NCI-H187 treated with DMSO at 0.1 percent for 48 hours (cell line): ENCODE measurements at places on chromosomes 7 and 10.

DNA sequence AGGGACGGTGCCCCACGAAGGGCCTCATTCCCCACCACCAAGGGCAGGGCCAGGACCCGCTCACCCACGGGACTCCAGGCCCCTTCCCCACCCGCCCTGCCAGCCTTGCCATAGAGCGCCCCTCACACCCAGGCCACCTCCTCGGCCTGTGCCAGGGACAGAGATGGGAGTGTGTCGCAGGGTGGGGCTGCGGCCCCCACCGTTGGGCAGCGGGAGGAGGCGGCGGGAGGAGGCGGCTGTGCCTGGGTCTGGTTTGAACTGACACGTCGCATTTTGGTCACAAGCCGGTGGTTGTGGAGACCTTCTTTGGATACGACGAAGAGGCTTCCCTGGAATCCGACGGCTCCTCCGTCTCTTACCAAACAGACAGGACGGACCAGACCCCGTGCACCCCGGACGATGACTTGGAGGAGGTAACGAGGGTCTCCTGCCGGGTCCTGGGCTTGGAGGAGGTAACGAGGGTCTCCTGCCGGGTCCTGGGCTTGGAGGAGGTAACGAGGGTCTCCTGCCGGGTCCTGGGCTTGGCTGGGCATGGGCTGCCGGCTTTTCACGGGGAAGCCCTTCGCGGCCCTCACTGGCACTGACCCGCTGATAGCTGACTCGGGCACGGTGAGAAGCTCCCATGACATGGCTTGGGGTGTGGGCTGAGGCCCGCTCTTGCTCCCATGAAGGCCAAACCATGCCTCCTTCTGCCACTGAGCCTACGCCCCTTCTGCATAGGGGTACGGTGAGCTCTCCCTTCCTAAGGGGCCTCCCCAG lies 46.4 kb upstream of the DPYSL4 start:
- DNase-seq, result no peak

- no peak for DNase-seq
Measured at GRCh38 chr7:98119256-98119918, 12.7 kb downstream of the LMTK2 start.

DNA sequence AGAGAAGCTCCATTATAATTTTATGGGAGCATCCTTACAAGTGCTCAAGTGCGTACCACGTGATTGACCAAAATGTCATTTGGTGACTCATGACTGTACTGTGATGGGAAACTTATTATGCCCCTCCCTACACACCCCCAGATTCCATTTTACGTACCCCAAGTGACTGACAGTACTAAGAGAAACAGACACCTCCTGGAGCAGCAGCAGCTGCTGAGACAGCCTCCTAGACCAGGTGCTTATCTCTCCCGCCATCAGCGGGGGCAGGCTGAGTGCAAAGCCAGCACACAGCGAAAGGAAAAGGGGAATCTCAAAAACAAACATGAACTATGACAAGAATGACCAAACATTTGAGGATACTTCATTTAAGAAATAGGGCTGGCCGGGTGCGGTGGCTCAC lies 4.2 kb upstream of the ADAM12 start:
- DNase-seq, result no peak

DNA sequence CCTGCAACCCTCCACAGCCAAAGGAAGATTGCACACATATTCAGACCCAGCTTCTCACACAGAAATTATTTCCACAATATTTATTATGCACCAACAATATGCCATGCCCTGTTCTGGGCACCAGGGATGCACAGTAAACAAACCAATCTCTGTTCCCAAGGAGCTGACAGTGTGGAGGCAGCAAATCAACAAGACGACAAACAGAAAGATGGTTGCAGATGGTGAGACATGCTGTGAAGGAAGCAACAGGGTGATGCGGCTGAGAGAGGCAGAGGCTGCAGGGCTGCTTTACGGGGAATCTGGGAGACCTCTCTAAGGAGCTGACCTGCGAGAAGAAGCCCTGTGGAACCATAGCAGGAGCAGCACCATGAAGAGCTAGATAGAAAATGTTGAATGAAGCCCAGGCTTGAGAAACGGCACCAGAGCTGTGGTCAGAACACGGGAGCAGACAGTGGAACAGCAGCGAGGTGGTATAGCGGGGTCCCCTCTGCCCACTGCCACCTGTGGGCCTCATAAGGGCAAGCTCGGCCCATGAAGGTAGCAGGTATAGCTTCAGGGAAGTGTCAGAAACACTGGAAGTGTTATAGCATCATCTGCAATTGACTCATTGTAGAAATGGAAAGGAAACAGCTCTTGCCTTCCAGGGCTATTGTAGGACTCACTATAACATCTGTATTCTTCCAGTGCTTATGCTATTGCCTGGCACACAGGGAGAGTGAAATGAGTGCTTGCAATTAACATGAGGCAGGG lies 17.4 kb downstream of the RBP3 start:
- no peak for DNase-seq

- no peak for DNase-seq
Measured at GRCh38 chr10:120431251-120431651, 25.8 kb upstream of the PLPP4 start.

GRCh38 chr7:71507680-71508602 lies 376.0 kb downstream of the GALNT17 start:
- DNase-seq, result no peak

DNA sequence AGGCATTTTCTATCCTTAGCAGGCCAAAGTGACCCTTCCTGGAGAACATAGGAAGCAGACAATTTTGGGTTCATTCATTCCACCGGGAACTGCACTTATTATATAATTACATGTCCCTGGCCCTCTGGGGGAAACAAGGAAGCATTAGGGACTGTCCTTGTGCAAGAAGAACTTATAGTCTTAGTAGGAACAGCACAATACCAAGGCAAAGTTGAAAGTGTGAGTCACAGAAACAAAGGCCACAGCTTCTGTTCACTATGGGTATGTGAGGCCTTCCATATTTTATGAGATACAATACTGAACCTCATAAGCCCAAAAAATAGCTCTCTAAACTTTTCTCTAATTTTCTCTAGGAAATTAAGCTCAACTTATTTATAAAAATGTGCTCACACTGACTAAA lies 18.4 kb upstream of the AKR1B10 start:
- no peak for DNase-seq

- DNase-seq, result no peak
Measured at GRCh38 chr10:133257489-133258065, 19.1 kb downstream of the ADAM8 start.

DNA sequence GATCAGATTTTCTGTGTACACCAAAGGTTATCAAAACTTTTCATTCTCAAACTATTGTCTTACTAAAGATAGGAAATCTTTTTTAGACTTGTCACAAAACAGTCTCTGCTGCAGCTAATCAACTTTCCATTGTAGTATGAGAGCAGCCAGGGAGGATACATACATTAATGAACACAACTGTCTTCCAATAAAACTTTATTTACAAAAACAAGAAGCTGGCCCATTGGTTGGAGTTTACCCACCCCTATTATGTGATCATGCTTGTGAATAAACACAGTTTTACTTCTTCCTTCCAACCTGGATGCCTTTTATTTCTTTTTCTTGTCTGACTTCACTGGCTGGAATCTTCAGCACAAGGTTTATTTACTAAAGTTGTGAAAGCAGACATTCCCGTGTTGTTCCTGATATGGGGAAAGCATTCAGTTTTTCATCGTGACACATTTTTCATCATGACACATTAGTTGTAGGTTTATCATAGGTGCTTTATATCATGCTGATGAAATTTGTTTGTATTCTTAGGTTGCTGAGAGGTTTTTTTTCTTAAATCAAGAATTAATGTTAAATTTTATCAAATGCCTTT lies 98.5 kb upstream of the CDK13 start:
- no peak for DNase-seq

GRCh38 chr10:125161707-125162119 lies 1.4 kb upstream of the CTBP2 start:
- no peak for DNase-seq

- no peak for DNase-seq
Measured at GRCh38 chr10:124898471-124898870, 43.5 kb upstream of the ZRANB1 start.

GRCh38 chr7:22865602-22865960 lies 42.9 kb upstream of the TOMM7 start:
- DNase-seq, result no peak

DNA sequence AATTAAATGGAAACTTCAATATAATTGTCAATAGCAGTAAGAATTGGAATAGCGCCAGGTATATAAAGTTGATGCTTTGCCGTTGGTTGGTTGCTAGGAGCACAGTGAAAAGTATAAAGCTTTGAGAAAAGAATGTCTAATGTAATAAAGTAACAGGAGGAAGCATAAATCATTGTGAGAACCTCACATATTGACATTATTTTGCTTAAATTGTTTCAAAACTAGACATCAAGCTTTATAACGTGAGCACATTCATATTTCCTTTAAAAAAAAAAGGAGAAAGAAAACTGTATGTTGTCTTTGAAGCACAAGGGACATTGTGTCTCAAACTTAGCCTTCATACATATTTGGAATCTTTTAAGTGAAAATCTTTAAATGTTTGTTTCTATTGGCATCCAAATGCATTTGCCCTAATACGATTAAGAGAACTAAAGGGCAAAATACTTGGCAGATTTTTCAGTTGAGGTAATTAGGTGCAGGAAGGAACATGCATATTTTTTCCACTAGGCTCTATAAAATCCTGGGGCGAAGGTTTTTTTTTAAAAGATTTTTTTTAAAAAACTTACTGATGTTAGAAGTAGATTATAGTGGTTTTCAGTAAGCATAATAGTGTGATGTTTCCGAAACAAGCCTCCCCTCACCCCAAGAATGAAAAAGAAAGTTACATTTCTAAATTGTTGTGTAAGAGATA lies 92.4 kb downstream of the ARID5B start:
- no peak for DNase-seq

DNA sequence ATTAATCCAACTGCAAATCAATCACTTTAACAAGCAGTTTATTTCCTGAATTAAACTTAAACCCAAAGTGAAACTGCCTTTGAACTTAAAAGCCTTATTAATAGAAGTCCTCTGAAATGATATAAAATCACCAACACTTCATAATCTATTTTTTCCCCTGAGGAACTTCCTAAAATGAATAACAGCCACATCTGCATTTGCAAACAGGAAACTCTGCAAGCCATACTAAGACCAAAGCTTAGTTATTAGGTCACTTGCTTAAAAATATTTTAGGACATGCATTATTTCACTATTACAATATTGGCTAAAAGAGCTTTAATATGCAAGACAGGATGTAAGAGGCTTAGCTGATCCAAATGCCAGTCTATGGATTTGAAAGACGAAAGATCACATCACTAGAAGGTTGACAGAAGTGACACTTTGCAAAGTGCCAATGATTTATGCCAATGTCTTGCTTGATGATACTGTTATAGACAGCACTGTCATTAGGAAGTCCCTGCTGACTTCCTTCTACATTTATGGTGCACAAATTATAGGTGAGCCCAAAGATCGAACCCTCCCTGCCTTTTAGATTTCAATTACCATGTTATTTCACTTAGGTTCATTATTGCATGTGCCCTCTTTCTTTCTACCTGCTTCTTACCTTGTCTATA lies 99.9 kb upstream of the SKAP2 start:
- no peak for DNase-seq

DNA sequence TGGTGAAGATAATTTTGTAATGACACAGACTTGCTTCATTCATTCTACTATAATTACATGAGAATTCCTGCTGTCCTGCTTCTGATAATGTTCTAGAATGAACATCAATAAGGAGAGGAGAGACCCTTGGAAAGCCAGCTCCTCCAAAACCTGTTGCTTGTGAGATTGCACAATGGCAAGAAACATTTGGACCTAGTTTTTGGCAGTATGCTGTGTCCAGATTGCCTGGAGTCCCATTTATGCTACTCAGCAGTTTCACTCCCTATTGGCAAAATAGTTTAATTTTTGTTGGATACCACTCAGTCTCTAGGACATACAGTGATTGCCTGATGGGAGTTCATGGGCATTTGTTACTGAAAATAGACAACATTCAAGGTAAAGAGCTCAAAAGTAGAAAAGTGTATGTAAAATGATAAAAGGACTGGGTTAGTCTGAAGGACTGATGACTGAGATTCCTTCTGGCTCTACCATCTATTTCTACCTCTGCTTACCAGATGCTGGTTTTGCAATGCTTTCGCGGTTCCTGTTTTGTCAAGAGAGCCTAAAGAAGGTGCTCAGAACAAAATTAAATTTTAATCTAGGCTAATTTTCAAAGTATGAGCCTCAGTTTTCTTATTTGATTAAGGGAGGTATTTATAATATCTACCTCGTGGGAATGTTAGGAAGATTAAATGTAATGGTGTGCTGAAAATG lies 8.0 kb upstream of the ACTR3B start:
- no peak for DNase-seq

GRCh38 chr10:11899067-11899876 lies 76.1 kb downstream of the PROSER2 start:
- DNase-seq, result no peak

DNA sequence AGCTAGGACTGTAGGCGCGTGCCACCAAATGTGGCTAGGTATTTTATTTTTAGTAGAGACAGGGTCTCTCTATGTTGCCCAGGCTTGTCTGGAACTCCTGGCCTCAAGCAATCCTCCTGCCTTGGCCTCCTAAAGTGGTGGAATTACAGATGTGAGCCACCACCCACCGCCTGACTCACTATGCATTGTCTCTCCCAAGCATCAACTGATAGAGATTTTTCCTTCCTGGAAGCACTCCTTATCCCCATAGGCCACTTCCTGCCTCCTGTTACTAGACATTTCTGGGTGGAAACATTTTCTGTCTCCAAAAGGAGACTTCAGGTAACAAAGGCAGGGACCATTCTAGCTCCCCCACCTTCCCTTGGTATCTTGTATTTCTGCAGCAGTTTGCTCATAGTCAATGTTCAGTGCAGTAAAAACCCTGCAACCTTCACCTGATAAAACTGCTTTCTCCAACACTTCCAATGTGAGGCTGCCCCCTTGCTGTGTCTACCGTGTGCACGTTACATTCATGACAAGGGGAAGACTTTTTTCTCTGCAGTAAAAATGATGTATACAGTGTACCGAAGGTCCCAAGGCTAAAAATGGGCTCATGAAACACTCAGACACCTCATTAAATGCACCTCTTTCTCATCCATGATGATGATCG lies 84.9 kb downstream of the NHLRC2 start:
- no peak for DNase-seq
